Breast epithelium (tissue), 4 donors: ENCODE measurements at places on chromosomes 7 and 10. TPM values are rescaled to one million over a fixed set of nuclear protein-coding genes. Genes with fewer than 3 reads are reported as not detected.
A peak's percentile ranks its signal among the peaks of the same experiment; 100 is the strongest.

GRCh38 chr7:42236976-42237810, at the start of gene GLI3:
Gene GLI3 (minus strand): TSS chr7:42237209. CDS start chr7:42223253, 13,956 bp downstream.
- no peaks in the 10 kb centered on the region for H3K4me1 ChIP-seq
- H3K27me3 ChIP-seq: no peaks in the 10 kb centered on the region
- peak within 1 kb of the TSS; percentile 76 for H3K4me3 ChIP-seq
- peak within 1 kb of the TSS; percentile 98 for H3K27ac ChIP-seq
- peak; percentile 85 for DNase-seq
- H3K36me3 ChIP-seq: no peaks in the 10 kb centered on the region

DNA sequence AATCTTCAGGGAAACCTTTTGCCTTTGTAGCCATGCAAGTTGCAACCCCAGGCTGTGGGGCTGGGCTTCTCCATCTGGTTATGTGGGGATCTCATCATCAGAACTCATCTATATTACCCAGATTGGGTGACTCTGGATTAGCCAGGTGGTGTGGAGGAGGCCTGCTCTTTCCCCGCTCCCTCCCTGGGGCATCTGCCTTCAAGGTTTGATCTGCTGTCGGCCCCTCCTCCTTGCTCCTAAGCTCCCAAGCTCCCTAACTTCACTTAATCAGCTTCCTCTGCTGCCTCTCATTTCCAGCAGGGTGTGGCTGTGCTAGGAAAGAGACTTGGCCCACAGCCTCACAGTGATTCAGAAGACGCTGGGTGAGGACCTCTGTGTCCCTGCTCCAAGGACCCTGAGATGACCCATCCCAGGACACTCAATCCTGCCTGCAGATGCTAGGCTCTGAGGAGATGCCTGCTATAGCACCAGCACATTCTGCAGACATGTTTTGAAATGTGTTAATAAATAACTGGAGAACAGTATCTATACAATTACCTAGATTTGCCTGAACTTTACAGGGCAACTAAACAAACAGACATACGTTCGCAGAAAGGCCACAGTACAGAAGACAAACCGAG, 392.1 kb upstream of the PODXL start:
- H3K36me3 ChIP-seq: no peaks in the 10 kb centered on the region
- no peak overlapping the region for H3K4me3 ChIP-seq

Gene EPO
- not detected for total RNA-seq

Gene EPDR1
- 13.1 TPM for total RNA-seq

Gene PTPRZ1
- 0.48 TPM for total RNA-seq

Gene HECW1
- total RNA-seq: 0.66 TPM

DNA sequence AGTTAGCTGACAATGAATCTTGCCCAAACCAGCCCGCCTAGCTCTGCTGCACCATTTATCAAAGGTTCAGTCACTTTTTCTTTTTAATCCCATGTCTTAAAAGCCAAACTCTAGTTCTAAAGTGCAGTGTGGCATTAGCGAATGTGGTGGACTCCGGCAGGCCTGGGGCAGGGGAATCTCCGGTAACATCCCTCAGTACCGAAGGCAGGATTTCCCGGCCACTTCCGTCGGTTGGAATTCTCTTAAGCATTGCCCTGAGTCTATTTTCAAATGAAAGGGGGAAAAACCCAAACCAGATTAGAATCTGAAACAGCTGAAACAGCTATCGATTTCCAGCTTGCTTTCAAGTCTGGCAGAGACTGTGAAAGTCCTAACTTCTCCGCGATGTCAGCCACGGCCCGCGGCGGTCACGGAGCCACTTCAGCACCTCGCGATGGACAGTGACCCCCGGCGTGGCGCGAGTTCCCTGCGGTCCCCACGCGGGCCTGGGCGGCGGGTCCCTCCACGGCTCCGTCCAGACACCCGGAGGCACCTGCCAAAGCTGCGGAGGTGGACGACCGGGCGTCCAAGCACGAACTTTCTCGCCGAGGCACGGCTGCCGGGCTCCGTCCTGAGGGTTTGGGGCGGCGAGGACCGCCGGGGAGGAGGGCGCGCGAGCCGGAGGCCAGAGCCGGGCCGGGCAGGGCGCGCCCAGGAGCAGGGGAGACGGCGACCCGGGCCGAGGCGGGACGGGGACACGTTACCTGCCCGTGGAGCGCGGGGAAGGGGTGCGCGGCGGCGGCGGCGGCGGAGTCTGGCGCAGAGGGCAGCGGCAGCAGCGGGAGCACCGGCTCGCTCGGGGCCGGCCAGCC, 745 bp downstream of the TCERG1L start:
- peak overlapping the region; percentile 53 for H3K4me3 ChIP-seq
- peaks cover 61% of the 10 kb centered on the region for H3K27me3 ChIP-seq
- no peaks in the 10 kb centered on the region for H3K36me3 ChIP-seq
- H3K4me1 ChIP-seq: peaks cover 6% of the 10 kb centered on the region
- H3K27ac ChIP-seq: no peak overlapping the region

Gene FBXO24
- 0.59 TPM for total RNA-seq

DNA sequence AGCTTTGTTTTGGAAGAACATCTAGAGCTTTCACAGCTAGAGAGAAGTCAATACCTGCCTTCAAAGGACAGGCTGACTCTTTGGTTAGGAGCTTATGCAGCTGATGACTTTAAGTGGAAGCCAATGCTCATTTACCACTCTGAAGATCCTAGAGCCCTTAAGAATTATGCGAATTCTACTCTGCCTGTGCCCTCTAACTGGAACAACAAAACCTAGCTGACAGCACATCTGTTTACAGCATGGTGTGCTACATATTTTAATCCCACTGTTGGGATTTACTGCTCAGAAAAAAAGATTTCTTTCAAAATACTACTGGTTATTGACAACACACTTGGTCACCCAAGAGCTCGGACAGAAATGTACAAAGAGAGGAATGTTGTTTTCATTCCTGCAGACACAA, 57.3 kb downstream of the PALS2 start:
- H3K4me1 ChIP-seq: no peaks in the 10 kb centered on the region
- H3K27me3 ChIP-seq: no peaks in the 10 kb centered on the region
- H3K4me3 ChIP-seq: no peak overlapping the region

GRCh38 chr7:749140-749551, 22.1 kb upstream of the PRKAR1B start:
- H3K36me3 ChIP-seq: no peaks in the 10 kb centered on the region
- DNase-seq: peak; percentile 51
- no peak overlapping the region for H3K27ac ChIP-seq

Gene ERVW-1
- not detected for total RNA-seq

Gene IRF5
- total RNA-seq: 11.1 TPM

DNA sequence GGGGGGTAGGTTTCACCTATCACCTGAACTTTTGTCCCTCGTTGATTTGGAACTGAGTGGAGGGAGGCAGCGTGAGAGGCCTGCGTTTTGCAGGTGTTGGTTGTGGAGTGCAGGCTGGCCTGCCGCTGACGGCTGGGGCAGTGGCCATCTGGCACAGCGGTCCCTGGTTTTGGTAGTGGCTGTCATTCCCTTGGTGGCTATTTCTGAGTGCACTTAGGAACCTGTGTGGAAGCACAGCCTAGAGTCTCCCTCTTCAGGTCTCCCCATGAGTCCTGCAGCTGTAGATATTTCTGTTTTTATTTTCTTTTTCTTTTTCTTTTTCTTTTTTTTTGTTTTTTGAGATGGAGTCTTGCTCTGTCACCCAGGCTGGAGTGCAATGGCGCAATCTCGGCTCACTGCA, 129.2 kb downstream of the CUL2 start:
- H3K27me3 ChIP-seq: no peaks in the 10 kb centered on the region
- H3K4me3 ChIP-seq: no peak overlapping the region
- no peaks in the 10 kb centered on the region for H3K36me3 ChIP-seq

- DNase-seq: no peak
- H3K27me3 ChIP-seq: no peaks in the 10 kb centered on the region
- H3K4me1 ChIP-seq: no peaks in the 10 kb centered on the region
- no peak overlapping the region for H3K4me3 ChIP-seq
- H3K27ac ChIP-seq: peak overlapping the region; percentile 84
Measured at GRCh38 chr10:3827768-3828403, 42.9 kb upstream of the KLF6 start.

Gene RAMP3
- 11.7 TPM for total RNA-seq

DNA sequence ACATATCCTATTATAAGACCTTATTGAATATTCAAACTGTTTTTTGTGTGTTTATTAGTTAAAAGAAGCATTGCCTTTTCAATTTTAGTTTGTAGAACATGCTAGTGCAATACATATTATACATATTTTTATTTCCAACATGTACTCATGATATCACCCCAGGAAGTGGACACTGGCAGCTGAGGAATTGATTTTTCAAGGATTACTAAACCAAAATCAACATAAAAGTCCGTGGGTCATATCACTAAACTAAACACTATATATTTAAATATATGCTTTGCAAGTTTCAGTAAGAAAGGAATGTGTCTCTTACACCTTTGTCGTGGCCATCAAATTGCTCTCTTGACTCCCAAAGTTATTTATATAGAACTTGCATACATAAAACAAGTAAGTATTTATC, 185.2 kb downstream of the AGMO start:
- no peak overlapping the region for H3K4me3 ChIP-seq
- H3K4me1 ChIP-seq: no peaks in the 10 kb centered on the region
- H3K36me3 ChIP-seq: no peaks in the 10 kb centered on the region
- H3K27ac ChIP-seq: no peak overlapping the region

GRCh38 chr7:54831644-54832095, 72.7 kb upstream of the SEC61G start:
- no peaks in the 10 kb centered on the region for H3K27me3 ChIP-seq
- no peak overlapping the region for H3K4me3 ChIP-seq
- no peaks in the 10 kb centered on the region for H3K36me3 ChIP-seq
- DNase-seq: no peak

- DNase-seq: no peak
- H3K27me3 ChIP-seq: no peaks in the 10 kb centered on the region
- H3K27ac ChIP-seq: no peak overlapping the region
- no peak overlapping the region for H3K4me3 ChIP-seq
Measured at GRCh38 chr7:73931502-73931901, 70.5 kb downstream of the TMEM270 start.

DNA sequence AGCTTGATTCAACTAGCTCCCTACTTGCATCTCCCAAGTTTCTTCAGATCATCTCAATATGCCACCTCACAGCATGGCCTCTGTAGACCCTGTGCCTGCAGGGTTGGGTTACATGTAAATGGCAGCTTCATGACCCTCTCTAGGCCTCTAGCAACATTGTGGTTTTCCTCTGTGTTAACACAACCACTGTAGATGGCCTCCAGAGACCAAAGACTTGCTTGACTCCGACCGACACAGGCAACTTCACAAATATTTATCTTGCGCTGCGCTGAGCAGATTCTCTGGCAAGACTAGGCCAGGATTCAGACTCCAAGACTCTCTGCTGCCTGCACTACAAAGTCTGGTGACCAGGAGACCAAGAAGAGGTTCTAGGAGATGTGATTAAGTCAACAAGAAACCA, 75.9 kb downstream of the CNOT4 start:
- H3K27ac ChIP-seq: no peak overlapping the region
- no peaks in the 10 kb centered on the region for H3K4me1 ChIP-seq
- no peak overlapping the region for H3K4me3 ChIP-seq
- H3K36me3 ChIP-seq: no peaks in the 10 kb centered on the region

GRCh38 chr10:121243609-121244241, 354.5 kb downstream of the FGFR2 start:
- no peak overlapping the region for H3K4me3 ChIP-seq
- H3K27me3 ChIP-seq: peaks cover 4% of the 10 kb centered on the region
- DNase-seq: no peak
- H3K36me3 ChIP-seq: no peaks in the 10 kb centered on the region
- no peaks in the 10 kb centered on the region for H3K4me1 ChIP-seq

DNA sequence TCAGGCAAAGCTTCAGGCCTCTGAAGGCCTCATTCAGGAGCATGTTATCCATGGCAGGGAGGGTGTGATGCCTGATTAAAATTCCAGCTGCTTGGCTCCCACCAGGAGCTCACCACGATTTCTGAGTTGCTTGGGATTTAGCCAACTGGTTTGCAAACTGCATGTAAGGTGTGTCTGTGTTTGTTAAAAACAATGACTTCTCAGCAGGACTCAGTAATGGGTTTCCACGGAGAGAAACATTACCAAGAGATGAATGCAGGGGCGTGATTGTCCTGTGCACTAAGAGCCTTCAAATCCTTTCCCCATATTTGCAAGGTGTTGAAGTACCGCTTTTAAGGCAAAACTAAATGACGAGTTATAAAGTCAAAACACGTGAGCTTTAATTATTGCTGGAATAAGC, 88.8 kb upstream of the BTBD16 start:
- no peak for DNase-seq
- no peaks in the 10 kb centered on the region for H3K27me3 ChIP-seq
- H3K4me1 ChIP-seq: no peaks in the 10 kb centered on the region

GRCh38 chr10:5476918-5477525, 22.3 kb downstream of the CALML5 start:
- H3K27me3 ChIP-seq: no peaks in the 10 kb centered on the region
- H3K36me3 ChIP-seq: no peaks in the 10 kb centered on the region
- H3K27ac ChIP-seq: no peak overlapping the region

DNA sequence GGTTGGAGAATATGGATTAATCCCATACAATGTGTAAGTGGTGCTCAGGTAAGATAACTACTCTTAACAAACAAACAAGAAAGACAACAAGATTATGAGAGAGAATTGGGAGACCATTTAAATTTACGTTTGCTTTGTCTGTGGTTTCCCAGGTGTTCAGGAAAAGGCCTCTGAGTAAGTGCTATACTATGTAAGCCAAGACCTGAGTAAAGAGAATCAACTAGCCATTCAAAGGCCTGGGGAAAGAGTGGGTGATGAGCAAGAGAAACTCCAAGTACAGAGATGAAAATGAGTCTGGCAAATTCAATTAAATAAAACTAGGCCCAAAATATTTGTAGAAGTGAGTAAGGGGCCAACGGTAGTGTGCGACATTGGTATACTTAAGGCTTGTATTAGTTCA, 9.9 kb downstream of the CSTF2T start:
- no peaks in the 10 kb centered on the region for H3K27me3 ChIP-seq
- no peaks in the 10 kb centered on the region for H3K4me1 ChIP-seq
- H3K27ac ChIP-seq: no peak overlapping the region
- H3K4me3 ChIP-seq: no peak overlapping the region

Gene CDC14C
- total RNA-seq: not detected

DNA sequence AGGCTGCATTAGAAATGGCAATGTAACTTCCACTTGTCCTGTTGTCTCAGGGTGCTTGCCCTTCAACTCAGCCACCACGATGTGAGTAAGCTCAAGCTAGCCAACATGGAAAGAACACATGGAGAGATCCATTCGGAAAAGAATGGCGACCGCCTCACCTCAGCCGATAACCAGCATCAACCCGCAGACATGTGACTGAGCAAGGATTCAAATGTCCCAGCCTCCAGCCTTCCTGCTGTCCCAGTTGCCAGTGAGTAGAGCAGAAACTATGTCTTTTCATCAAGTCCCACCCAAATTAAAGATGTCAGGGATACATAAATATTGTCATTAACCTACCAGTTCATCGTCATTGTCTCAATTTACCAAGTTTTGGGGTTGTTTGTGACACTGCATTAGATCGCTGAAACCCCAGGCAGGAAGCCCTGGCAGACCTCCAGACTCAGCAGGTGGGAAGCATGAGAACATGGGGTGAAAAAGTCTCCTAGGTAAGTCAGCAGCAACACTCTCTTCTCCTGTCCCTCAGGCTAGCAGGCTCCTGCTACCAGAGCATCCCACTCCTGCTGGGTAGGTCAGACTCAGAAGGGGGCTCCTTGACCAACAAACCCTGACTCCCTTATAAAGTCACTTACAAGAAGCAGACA, 67.0 kb downstream of the OSBPL3 start:
- H3K4me1 ChIP-seq: no peaks in the 10 kb centered on the region
- no peak overlapping the region for H3K4me3 ChIP-seq
- no peak for DNase-seq
- H3K36me3 ChIP-seq: no peaks in the 10 kb centered on the region
- H3K27me3 ChIP-seq: no peaks in the 10 kb centered on the region
- H3K27ac ChIP-seq: no peak overlapping the region

Gene SPDYE9
- total RNA-seq: not detected

Gene MMD2
- total RNA-seq: not detected

GRCh38 chr10:74586088-74586585, 240.3 kb upstream of the KAT6B start:
- H3K36me3 ChIP-seq: no peaks in the 10 kb centered on the region
- no peaks in the 10 kb centered on the region for H3K27me3 ChIP-seq
- peak overlapping the region; percentile 59 for H3K27ac ChIP-seq
- H3K4me3 ChIP-seq: no peak overlapping the region
